ENCODE measurements at places on chromosomes 3 and 15.

DNA sequence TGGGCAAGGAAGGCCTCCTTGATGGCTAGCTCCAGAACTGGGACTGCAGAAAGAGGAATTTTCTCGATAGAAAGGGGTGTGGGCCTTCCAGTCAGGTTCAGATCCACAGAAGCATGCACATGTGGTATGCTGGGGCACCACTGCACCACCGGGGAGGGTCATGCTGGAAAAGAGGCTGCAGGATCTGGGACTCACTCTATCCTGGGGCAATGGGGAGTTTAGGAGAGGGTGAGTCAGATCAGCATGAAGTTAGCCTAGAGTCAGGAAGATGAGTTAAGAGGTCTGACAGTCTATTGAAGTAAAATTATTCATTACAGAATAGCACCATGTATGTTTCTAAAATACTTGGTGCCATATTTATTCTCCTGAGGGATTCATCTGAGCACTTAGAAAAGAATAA is 130.2 kb upstream of the TOPAZ1 start:
- no peak for DNase-seq

DNA sequence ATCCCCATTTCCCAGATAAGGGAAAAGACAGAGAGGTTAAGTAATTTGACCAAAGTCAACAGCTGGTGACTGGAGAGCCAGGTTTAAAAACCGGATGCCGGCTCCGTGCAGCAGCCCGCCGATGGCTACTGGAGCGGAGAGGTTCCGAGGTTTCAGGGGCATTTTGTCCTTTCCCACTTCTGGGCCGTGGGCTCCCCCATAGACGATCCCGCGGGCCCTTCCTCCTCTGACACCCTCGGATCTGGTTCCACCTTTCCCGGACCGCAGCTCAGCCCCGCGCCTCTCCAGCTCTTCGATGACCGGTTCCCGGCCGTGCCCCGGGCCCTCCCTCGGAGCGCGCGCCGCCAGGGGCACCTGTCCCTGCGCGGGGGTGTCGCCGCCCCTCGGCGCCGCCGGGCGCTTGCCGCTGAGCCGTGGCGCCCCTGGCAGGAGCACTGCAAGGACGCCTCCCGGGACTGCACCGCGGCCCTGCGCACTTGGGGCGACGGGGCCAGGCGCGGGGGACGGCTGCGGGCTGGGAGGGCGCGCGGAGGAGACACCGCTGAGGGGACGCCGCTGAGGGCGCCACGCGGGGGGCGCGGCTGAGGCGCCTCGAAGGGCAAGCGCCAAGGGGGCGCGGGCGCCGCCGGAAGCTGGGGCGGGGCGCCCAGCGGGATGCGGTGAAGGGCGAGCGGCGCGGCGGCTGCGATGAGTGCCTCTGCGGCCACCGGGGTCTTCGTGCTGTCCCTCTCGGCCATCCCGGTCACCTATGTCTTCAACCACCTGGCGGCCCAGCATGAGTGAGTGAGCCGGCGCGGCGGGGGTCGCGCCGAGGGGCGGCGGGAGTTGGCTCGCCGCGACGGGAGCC is at the start of gene TM6SF1:
Gene TM6SF1 (plus strand): TSS at position 652 of the 847 bp plus-strand sequence. CDS start 36 bp downstream, at position 688.
- no peak for DNase-seq

- DNase-seq: peak; percentile 9
These were observed 328.3 kb downstream of the THSD4 start for GRCh38 chr15:71443538-71443937.

GRCh38 chr3:137061186-137061585 is 103.4 kb downstream of the IL20RB start:
- DNase-seq: no peak

GRCh38 chr3:108251265-108251664 is 29.0 kb upstream of the IFT57 start:
- no peak for DNase-seq

DNA sequence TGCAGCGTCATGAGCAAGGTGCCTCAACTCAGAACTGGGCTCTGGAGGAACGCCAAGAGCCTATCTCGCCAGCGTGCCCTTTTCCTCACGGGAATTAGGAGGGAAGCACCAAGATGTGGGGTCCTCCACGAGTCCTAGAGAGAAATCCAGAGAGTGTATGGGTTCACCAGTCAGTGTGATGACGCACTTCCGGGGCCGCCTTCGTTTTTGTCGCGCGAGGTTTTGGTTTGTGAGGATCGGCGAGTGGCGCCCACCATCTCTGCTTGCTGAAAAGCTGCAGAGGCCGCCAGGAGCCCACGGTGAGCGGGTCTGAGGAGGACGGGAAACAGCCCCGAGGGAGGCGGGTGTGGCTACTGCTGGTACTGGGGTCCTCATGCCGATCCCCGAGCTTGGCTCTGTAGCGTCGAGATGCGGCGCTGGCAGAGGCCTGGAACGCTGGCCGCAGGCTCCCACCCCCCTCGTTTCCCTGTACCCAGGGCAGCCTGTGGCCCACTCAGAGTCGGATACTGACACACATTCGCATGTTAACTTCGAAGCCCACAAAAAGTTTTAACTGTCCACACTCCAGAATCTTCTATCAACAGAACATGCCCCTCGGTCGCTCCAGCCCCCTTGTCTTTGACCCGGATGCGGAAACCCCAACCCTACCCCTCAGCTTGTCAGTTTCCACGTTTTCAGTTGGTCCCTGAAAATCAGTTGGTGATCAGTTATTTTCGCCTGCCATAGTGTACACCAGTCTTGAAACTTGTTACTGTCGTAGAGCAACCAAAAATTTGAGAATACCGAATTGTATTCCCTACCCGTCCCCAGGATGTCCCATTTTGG is 30.4 kb downstream of the ZNF662 start:
- DNase-seq: peak; percentile 57

DNA sequence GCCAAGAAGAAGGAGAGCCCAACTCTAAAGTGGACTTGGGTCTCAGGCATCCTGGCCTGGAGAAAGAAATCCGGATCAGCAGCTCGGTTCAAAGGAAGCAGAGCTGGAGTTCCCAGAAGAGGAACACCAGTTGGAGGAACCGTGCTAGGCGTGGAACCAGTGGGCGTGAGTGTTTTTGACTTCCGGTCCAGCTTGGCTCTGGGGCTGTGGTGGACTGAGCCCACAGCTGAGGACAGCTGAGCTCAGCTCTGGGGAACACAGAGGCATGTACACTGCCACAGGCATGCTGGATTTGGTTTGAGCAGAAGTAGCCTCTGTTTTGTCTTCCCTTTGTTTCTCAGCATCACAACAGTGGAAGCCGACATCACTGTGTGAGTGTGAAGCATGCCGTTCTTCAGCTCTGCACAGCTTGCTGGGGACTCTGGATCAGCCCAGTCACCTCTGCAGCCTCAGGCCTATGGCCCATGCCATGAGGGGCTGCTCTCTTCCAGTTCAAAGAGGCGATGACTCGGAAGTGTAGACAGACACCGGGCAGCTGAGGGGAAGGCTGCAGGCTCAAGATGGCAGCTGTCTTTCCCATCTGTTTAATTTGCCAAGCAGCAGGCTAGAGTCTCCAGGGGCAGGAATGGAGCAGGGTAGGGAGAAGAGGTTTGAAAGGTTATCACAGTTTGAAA is 185.8 kb upstream of the UBE3A start:
- peak; percentile 14 for DNase-seq

GRCh38 chr15:31359702-31360111 is 33.1 kb downstream of the KLF13 start:
- DNase-seq: peak; percentile 28

GRCh38 chr15:91228890-91229289 is 128.8 kb downstream of the SV2B start:
- DNase-seq: no peak

DNA sequence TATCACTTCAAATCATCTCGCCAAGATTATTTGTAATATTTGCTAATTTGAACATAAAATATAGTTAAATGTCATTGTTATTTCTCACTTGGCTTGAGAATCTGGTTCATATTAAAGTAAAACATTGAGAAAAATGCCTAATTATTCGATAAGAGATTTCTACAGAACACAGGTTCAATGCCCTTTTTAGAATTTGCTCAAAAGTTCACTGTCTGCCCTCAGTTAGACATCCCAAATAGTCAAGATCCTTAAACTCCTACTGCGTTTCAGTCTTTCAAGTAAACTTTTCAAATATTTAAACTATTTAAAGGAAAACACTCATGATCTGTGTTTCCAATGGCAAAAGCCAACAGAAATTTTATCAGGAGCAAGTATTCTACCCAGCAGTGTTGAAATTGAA is 204.1 kb upstream of the AGTR1 start:
- no peak for DNase-seq

GRCh38 chr3:57281715-57282114 is 10.8 kb downstream of the ASB14 start:
- DNase-seq: peak; percentile 55

- peak; percentile 46 for DNase-seq
These were observed 53.3 kb downstream of the RARB start for GRCh38 chr3:25481386-25481785.

DNA sequence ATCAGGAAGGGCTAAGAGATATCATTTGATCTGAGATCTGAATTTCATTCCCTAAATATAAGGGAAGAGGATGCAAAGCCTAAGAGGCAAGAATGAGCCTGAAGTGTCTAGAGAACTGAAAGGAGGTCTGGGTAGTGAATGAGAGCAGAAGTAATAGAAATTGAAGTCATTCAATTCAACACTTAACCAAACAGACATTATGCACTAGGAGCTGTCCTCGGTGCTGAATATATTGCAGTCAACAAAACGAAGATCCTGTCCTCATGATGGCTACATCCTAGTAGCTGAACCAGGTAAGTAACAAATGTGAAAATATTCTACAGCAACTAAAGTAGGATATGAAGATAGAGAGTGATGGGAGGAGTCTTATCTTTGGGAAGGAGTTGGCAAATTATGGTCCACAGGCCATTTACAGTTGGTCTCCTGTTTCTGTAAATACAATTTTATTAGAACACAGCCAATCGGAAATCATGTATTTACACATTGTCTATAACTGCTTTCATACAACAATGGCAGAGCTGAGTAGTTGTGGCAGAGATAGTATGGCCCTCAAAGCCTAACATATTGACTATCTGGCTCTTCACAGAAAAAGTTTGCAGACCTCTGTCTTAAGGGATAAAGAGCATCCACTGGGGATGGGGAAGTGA is 192.9 kb upstream of the CADPS start:
- DNase-seq: no peak

GRCh38 chr3:138974462-138974861 is 27.4 kb downstream of the FOXL2NB start:
- no peak for DNase-seq

- DNase-seq: no peak
These were observed 135.8 kb downstream of the RPL22L1 start for GRCh38 chr3:170734043-170734734.

Data from NCI-H524 (cell line).